ENCODE measurements at places on chromosomes 12 and 14. TPM values are rescaled to one million over a fixed set of nuclear protein-coding genes. Genes with fewer than 3 reads are reported as not detected.

IL22 gene
- not detected for total RNA-seq

GRCh38 chr14:80862983-80863382 is 78.6 kb downstream of the CEP128 start:
- H3K27me3 ChIP-seq: no peaks in the 10 kb centered on the region
- DNase-seq: no peak
- no peaks in the 10 kb centered on the region for H3K36me3 ChIP-seq
- H3K4me3 ChIP-seq: no peak overlapping the region
- no peaks in the 10 kb centered on the region for H3K4me1 ChIP-seq

- H3K27ac ChIP-seq: no peak overlapping the region
- H3K4me3 ChIP-seq: no peak overlapping the region
- no peak for DNase-seq
- H3K27me3 ChIP-seq: no peaks in the 10 kb centered on the region
- no peaks in the 10 kb centered on the region for H3K4me1 ChIP-seq
- no peaks in the 10 kb centered on the region for H3K36me3 ChIP-seq
These were observed 44.6 kb upstream of the KRAS start for GRCh38 chr12:25295361-25295760.

DNA sequence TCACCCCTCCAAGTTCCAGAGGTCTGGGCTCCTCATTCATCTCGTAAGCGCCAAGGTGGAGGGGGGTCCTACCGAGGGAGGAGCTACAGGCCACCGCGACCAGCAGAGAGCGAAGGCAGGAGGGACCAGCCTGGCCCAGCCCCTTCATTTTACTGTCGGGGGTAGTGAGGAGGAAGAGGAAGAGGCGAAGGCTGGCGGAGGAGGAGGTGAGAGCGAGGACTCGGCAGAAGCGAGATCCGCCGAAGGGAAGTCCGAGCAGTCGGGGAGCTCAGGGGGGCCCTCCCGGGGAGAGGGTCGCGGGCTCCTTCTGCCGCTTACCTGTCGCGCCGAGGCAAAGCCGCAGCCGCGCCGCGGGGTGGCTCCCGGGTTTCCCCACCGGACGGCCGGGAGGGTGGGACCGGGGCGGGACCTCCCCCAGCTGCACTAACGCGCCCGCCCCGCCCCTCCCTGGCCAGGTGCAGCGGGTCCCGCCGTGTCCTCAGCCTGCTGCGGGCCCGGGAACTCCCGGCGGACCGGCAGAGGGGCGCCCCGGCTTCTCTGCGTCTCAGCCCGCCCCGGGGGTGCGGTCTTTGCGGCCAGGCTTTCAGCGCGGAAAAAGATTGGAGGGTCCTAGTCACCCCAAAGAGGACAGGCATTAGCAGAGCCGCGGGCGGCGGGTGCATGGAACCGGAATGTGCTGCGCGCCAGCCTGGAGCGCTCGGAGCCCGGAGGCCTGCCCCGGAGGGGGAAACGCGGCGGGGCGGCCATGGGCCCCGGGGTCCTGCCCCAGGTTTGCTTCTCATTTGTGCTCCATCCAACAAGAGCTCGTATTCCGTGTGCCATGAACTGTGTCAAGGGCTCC is at the start of gene GALNT6:
Gene GALNT6 (minus strand): TSS at position 124 of the 841 bp plus-strand sequence. CDS start 11,625 bp downstream, outside the sequence.
- H3K27me3 ChIP-seq: no peaks in the 10 kb centered on the region
- no peaks in the 10 kb centered on the region for H3K4me1 ChIP-seq
- no peaks in the 10 kb centered on the region for H3K36me3 ChIP-seq

GTF2A1 gene
- total RNA-seq: 32.1 TPM

GRCh38 chr12:62705846-62706245 is 229.1 kb downstream of the PPM1H start:
- no peak overlapping the region for H3K4me3 ChIP-seq
- no peaks in the 10 kb centered on the region for H3K27me3 ChIP-seq
- no peak for DNase-seq
- H3K4me1 ChIP-seq: no peaks in the 10 kb centered on the region

GRCh38 chr12:127811988-127812387 is 455.0 kb upstream of the TMEM132C start:
- no peaks in the 10 kb centered on the region for H3K27me3 ChIP-seq
- DNase-seq: no peak
- no peak overlapping the region for H3K27ac ChIP-seq
- H3K4me3 ChIP-seq: no peak overlapping the region
- H3K36me3 ChIP-seq: no peaks in the 10 kb centered on the region

DNA sequence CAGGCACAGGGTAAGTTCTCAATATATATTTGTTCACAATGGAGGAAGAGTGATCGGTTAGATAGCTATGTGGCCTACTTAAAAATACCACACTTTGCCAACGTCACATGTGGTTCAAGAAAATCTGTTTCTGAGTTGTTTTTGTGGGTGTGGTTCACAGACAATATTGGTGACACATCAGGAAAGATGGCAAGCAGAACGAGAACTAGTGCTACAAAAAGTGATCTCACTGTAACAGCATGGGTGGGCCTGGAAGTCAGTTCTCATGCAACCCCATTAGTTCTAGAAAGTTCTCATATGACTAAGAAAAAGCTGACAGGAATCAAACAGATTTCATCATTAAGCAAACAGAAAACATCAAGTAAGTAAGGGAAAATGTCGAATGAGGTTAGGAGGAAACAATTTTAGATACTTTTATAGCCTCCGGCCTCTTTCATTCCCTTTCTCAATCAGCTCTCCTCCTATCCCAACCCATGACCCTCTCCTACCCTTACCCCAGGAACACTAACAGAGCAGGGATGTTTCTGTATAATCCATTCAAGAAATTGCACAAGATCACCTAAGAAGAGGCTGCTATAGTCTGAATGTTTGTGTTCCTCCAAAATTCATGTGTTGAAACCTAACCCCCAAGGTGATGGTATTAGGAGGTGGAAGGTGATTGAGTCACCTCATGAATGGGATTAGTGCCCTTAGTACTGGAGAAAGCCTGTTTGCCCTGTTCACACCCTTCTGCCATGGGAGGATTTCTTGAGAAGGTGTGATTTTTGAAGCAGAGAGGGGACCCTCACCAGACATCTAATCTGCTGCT is 15.5 kb upstream of the NTN4 start:
- H3K36me3 ChIP-seq: no peaks in the 10 kb centered on the region
- DNase-seq: no peak
- H3K4me1 ChIP-seq: peaks cover 3% of the 10 kb centered on the region
- peak overlapping the region; percentile 96 for H3K27ac ChIP-seq
- no peaks in the 10 kb centered on the region for H3K27me3 ChIP-seq

SLC25A21 gene
- 0.65 TPM for total RNA-seq

- H3K4me1 ChIP-seq: no peaks in the 10 kb centered on the region
- no peak overlapping the region for H3K27ac ChIP-seq
- H3K4me3 ChIP-seq: no peak overlapping the region
- H3K36me3 ChIP-seq: no peaks in the 10 kb centered on the region
These were observed 12.7 kb downstream of the ABCD2 start for GRCh38 chr12:39606712-39607423.
